ENCODE measurements at places on chromosomes 2 and 18.

- DNase-seq, result no peak
Measured at GRCh38 chr2:129347486-129348217, 631.8 kb upstream of the RAB6C start.

- no peak for DNase-seq
Measured at GRCh38 chr2:97359861-97360584, 229.7 kb downstream of the ANKRD36B start.

DNA sequence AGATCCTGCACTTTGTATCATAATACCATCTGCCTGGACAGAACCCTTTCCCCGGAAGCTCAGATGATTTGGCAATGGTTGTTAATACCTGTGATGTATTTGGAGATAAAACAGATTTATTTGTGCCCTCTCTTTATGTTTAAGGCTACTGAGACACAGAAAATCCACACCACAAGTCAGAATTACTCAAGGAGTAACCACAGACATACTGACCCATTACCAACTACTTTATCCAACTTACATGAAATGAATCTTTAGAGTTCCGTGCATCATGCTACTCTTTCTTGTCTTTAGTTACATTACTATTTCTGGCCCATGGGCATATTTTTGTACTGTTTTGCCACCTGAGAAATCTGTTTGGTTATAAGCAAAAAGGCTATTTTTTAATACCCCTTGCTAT is 384.0 kb downstream of the STK39 start:
- DNase-seq, result no peak

DNA sequence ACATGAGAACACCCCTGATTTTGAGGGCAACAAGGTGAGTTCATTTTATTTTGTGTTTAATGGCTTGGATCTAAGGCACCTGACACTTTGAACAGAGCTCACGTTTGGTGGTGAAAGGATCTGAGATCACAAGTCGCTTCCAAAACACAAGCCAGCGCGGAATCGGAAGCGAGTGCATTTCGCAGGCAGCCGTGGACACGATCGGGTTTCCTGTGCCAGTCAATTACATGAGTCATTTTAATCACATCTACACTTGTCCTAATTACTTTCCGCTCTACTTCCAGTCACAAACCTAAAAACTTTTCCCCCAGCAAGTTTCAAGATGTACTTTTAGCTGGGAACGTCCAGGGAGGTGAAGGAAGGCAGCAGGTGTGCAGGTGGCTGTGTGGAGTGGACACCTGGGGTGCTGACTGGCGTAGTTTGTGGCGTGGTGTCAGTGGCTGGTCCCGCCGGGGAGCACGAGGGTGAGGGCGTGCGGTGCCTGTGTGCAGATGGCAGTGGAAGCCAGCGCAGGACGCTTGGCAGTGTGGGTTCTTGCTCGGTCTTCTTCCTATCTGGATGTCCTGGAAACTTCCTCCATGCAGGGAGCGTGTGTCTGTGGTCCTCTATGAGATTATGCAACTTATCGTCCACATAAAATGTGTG is 75.6 kb downstream of the DCDC2C start:
- DNase-seq, result no peak

- DNase-seq, result peak; percentile 93
Measured at GRCh38 chr2:174788291-174788929, 24.1 kb upstream of the CHRNA1 start.

GRCh38 chr2:238099714-238100048 is 459 bp upstream of the ESPNL start:
- no peak for DNase-seq

GRCh38 chr2:33730193-33730592 is 131.1 kb upstream of the FAM98A start:
- DNase-seq, result no peak

DNA sequence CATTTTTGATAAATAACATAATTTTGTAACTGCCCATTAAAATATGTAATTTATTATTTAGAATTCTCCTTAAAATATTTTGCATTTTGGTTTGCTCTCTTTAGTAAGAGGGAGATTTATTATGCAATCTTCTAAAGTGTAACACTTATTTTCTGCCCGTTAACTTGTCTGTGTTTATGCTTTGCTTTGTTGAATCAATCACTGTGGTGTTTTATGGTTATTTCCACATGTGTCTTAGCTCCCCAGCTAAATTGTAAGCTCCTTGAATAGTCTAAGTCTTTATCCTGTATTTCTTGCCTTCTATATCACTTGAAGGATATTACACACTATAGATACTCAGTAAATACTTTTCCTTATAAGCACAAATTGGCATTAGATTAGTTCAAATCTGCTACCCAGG is 166.6 kb upstream of the SPRED2 start:
- no peak for DNase-seq

DNA sequence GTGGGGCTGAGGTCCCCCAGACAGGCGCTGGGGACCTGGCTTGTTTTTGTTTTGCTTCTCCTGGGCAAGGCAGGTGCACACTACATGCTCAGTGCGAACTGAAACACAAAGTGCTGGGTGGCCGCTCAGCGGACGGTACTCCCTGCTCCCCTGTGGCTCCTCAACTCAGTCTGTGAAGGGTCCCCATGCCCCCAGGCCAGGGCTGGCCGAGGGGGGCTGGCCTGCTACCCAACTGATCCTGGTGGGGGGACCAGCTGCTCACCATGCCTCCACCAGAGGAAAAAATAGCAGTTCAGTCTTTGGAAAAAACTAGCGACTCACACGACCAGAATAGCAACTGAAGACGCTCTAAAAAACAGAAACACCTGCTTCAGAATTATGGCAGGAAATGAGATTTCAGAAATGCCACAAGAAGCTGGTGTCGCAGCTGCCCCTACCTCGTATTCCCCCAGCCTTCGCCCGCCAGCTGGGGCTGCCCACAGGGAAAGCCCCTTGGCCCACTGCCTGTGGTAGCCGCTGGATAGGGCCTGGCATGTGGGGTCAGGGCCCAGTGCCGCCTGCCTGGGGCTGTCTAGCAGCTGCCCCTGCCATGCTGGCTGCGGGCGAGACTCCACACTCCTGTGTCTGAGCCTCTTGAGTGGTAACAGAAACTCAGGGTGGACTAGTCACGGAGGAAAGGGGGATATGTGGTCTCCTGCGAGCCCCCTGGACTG is 43.7 kb downstream of the MEX3C start:
- no peak for DNase-seq

DNA sequence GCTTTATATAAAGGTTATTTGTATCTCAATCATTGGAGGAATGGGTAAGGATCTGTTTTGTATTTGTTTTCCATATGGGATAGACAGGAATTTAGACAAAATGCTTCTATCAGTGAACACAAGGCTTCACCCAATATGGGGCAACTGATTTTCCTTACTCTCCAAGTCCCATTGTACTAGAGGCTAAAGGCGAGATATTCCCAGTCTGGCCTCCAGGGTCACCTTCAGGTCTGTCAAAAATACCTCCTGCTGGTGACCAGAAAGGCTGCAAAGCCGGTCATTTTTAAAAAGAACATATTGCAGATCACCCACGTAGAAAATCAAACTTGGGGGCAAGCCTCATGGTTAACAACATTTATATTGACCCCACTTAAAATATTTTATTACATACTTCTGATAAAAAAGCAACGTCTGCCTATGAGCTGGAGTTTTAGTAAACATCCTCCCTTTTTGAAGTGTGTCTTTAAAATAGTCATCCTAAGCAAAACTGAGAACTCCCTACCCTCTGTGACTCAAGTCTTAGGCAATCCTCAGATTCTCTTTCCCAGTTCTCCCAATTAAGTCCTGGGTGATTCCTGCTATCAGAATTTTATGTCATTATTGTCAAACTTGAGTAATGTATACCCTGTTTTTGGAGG is 276.6 kb downstream of the MREG start:
- DNase-seq, result no peak

GRCh38 chr18:58046794-58047555 is 2.9 kb downstream of the NEDD4L start:
- no peak for DNase-seq

DNA sequence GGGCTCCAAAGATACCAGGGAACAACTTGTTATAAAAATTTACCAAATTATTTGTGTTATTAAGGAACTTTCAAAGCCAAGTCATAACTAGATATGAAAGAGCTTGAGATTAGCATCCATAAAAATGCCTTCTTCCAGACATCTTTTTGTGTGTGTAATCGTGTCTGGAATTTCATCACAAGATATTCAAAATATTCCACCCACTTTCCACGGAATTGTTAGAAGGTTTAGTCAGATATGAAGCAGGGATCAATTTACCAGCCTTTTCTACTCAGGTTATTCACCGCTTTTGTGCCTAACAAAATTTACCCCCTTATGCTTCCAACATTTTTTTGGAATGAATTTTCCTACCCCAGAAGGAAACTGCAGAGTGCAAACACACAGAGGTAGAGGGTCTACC is 130.2 kb upstream of the ACVR2A start:
- DNase-seq, result no peak

- no peak for DNase-seq
Measured at GRCh38 chr2:216776066-216776850, 80.9 kb upstream of the IGFBP5 start.

DNA sequence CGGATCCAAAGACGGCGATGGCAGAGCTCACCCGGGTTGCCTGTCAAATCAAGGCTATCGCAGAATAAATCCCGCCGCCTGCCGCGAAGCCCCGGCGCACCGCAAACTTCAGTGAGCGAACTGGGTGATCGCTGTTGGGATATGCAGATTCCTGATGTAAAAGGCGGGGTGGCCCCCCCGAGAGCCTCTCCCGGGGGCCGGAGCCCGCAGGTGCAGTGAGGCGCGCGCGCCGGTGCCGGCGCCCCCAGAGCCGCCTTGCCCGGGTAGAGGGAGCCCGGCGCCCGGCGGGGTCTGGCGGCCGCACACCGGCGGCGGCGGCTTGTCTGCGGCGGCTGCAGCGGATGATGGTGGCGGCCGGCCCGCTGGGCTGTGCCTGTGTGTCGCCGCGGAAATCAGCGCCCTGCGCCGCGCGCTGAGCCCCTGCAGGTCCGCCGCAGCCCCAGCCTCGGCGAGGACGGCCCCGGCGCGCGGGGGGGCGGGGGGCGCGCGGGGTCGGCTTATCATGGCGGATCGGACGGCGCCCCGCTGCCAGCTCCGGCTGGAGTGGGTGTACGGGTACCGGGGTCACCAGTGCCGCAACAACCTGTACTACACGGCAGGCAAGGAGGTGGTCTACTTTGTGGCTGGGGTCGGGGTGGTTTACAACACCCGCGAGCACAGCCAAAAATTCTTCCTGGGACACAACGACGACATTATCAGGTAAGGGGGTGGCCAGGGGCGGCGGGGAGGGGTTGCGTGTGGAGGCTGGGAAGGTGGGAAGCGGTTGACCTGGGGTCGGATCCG is 1.3 kb downstream of the EML6 start:
- DNase-seq, result peak; percentile 25

- no peak for DNase-seq
Measured at GRCh38 chr2:180227461-180227860, 220.4 kb upstream of the CWC22 start.

DNA sequence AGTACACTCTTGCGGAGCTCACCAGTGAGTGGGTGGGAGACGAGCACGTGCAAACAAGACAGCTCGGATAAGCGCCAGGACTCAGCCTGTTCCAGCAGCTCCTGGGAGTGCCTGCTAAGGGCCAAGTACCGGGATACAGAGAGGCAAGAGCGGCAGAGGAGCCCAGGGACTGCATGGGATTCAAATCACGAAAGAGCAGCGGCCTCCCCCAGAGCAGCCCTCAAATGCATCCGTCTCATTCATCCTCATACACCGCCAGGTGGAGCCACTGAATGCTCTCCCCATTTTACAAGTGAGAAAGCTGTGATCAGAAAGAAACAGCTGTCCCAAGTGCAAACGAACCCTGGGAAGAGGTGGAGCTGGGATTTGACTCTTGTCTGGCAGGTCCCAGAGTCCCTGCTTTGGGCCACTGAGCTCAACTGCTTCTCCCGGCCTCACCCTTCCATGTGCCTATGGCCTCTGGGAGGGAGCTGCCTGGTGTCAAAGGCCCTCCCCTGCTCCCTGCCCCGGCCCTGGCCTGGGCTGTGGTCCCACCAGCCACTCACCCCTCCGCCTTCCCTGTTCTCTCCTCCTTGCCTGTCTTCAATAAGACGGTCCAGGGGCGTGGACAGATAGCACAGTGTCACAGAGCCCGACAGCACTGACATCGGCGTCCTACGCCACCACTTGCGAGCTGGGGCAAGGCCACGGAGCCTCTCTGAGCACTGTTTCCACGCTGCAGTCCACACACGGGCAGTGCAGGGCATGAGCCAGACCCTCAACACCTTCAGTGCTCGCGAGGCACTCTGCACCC is 72.8 kb upstream of the TAF1B start:
- DNase-seq, result peak; percentile 85

DNA sequence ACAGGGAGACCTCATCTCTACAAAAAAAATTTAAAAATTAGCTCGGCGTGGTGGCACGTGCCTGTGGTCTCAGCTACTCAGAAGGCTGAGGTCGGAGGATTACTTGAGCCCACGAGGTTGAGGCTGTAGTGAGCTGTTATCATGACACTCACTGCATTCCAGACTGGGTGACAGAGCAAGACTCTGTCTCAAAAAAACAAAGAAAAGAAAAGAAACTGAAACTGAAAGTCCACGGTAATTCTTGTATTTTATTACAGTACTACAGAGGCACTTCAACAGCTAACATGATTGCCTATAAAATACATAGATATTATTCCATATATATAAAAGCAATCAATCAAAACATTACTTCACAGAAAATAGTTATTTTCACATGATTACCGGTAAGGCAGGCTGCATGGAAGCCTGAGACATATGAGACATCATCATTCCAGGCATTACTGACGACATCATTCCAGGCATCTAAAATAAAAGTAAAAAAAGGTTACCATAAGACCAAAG is 23.1 kb downstream of the PRPF40A start:
- no peak for DNase-seq

DNA sequence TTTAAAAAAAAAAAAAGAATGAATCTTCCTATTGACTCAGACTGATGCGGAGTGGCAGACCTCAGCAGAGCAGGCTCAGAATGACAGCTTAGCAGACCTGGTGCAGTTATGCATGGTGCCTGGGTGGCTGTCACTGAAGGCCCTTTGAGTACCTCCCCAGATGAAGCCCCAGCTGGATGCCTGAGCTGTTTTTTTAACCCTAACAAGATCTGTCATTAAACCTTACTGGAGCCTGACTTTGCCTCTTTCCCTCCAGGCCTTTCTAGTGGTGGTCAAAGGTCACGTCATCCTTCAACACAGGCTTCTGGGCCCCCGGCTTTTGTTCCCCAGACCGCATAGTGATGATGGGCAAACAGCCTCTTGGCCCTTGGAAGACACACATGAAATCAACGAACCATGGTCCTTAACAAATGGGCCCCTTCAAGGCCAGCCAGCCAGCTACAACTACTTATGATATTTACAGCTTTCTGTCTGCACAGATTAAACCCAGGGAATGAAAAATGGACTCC is 138.3 kb upstream of the CYP1B1 start:
- no peak for DNase-seq

- peak; percentile 8 for DNase-seq
Measured at GRCh38 chr2:41400088-41400665, 647.6 kb upstream of the PKDCC start.

DNA sequence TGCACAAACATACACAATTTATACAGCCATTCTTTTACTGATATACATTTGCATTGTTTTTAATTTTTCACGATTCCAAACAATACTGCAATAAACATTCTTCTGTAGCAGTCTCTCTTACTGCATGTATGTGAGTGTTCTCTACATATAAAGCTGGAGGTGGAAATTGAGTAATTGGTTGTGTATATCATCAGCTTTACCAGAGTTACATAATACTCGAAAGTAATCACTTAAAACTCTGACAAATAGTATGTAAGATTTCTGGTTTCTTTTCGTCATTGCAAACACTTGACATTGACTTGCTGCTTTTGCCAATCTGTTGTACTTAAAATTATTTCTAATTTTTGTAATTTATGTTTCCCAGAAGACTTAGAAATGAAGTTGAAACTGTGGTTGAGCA is 110.2 kb downstream of the TDRD15 start:
- DNase-seq, result no peak

- DNase-seq, result no peak
Measured at GRCh38 chr2:86283411-86284030, 53.9 kb downstream of the REEP1 start.

- DNase-seq, result no peak
Measured at GRCh38 chr2:109476641-109477441, 136.9 kb downstream of the SEPTIN10 start.
